Activated CD4-positive, alpha-beta T cell treated with anti-CD3 and anti-CD28 coated beads, Interleukin-2, amount 10 ng/mL, durations not matched to agents 24 days and 14 days (primary cell): ENCODE measurements at places on chromosomes 12 and 14. TPM values are rescaled to one million over a fixed set of nuclear protein-coding genes. Genes with fewer than 3 reads are reported as not detected.

- no peaks in the 10 kb centered on the region for H3K27me3 ChIP-seq
- H3K4me3 ChIP-seq, result no peak overlapping the region
- peaks cover 2% of the 10 kb centered on the region for H3K4me1 ChIP-seq
- no peak for DNase-seq
- peaks cover 21% of the 10 kb centered on the region for H3K36me3 ChIP-seq
These were observed 126.5 kb downstream of the NCOR2 start for GRCh38 chr12:124440841-124441381.

DNA sequence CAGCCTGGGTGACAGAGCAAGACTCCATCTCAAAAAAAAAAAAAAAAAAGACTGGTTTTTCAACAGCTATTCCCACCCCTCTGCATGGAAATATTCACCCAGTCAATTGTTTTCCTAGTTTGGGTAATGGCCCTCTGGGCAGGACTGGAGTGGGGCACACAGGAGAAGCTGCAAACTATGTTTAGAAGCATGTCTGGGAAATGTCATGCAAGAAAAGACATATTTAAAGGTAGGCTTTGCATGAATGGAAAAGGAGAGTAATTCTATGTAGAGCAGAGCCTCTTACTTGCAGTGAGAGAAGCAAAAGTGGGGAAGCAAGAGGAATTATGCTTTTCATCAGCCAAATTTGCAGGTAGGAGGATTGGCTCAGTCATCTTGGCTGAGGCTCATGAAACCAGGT, 276.5 kb upstream of the PLEKHG7 start:
- peaks cover 6% of the 10 kb centered on the region for H3K4me1 ChIP-seq
- no peaks in the 10 kb centered on the region for H3K27me3 ChIP-seq
- no peak for DNase-seq

RNASE3 gene
- total RNA-seq, result not detected in 2 replicates

GRCh38 chr12:132218915-132219314, 74.7 kb downstream of the NOC4L start:
- no peaks in the 10 kb centered on the region for H3K36me3 ChIP-seq
- H3K4me1 ChIP-seq, result peaks cover 9% of the 10 kb centered on the region
- H3K4me3 ChIP-seq, result no peak overlapping the region
- DNase-seq, result peak; percentile 79

DNA sequence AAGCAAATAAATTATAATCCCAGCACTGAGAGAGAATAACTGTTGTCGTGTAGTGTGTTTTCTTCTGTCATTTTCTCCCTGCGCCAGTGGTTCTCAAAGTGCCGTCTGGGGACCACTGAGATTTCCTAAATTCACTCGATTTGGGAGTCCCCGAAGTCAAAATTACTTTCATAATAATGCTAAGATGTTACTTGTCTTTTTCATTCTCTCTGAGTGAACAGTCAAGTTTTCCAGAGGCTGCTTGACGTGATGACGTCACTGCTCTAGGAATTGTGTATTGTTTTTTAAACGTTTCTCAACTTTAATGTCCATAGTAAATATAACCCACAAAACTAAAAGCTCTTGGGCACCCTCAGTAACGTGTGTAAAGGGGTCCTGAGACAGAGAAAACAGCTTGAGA, 796 bp upstream of the POP5 start:
- H3K36me3 ChIP-seq, result peaks cover 23% of the 10 kb centered on the region
- DNase-seq, result peak; percentile 61
- peaks cover 31% of the 10 kb centered on the region for H3K4me1 ChIP-seq

DNA sequence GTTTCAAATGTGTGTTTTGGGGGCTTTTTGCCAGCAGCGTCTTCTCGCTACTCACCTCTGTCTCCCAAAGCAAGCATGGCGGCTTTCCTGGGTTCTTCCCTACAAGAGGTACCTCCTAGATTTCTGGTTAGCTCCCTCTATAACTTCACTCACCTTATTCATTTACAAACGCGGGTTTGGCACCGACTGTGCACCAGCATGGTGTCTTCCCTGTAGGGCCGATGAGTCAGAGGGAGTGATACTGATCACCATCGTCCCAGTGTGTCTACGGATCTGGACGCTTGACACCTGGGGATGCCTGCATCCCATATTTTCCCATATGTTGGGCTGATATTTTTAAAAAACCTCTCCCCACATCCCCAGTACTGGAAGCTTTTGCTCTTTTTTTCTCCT, 8.0 kb upstream of the SERPINA12 start:
- no peak overlapping the region for H3K27ac ChIP-seq
- no peak overlapping the region for H3K4me3 ChIP-seq
- no peaks in the 10 kb centered on the region for H3K36me3 ChIP-seq
- no peak for DNase-seq
- H3K27me3 ChIP-seq, result no peaks in the 10 kb centered on the region

DNA sequence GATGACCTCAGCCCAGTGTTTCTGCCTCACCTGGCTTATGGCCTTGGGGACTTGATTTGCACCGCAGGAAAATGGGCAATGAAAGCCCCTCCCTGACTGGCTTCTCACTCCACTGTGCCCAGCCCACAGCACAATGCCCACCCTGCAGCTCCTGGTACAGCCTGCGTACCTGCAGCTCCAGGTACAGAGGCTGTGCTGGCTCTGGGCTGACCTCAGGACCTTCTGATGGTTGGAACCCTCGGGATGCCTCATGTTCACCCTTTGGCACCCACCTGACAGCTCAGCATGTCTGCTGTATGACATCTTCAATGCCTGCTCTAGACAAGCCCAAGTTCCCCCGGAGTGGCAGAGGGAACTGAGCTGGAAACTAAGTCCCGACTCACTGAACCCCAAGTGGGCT, 87.1 kb downstream of the ALG10 start:
- H3K4me3 ChIP-seq, result no peak overlapping the region
- peaks cover 12% of the 10 kb centered on the region for H3K27me3 ChIP-seq
- no peaks in the 10 kb centered on the region for H3K4me1 ChIP-seq
- H3K27ac ChIP-seq, result no peak overlapping the region
- no peak for DNase-seq
- H3K36me3 ChIP-seq, result no peaks in the 10 kb centered on the region

EML5 gene
- total RNA-seq, result 0.66 and 0.82 TPM in 2 replicates

DNA sequence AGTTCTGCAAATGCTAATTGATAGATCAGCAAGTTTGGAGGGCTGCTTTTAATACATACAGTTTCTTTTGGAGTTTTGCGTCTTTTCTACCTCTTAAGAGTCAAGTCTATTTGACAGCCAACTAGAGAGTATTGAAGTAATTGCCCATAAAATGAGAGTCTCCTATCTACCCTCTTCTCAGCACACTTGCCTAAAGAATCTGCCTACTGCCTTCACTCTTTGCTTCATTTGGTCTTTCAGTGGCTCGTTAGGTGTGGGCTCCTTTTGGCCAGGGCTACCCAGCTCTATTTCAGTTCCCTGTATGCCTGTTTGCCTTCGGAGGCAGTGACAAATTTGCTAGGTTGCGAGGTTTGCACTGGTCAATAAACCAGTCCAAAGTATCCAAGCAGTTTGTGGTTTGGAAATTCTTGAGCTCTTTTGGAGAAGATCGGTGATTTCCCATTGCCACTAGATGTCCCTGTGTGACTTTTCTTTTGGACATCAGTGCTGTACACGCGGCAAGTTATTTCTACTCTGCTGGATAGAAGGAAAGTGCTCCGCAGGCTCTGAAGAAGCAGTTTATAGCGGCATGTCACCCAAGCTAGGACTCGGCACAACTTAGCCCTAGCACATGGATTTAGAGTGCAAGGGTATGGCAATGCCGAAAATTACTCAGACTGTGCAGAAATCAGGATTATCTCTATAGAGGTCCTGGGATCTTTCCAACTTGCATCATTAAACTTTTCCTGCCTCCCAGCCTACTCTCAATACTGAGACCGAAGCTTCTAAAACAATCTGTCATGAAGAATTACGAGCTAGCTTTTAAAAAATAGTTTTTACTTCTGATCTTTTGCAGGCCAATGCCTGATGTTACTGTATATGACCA, 38.6 kb downstream of the MGST1 start:
- H3K27me3 ChIP-seq, result no peaks in the 10 kb centered on the region
- no peak overlapping the region for H3K27ac ChIP-seq
- no peaks in the 10 kb centered on the region for H3K4me1 ChIP-seq
- no peak for DNase-seq

MOAP1 gene
- 16.2 and 17.1 TPM in 2 replicates for total RNA-seq
